ENCODE measurements at places on chromosomes 1 and 21.

- DNase-seq, result no peak
These were observed 741.0 kb upstream of the NCAM2 start for GRCh38 chr21:20257052-20257740.

- no peak for DNase-seq
These were observed 853 bp downstream of the USP16 start for GRCh38 chr21:29025328-29025713.

DNA sequence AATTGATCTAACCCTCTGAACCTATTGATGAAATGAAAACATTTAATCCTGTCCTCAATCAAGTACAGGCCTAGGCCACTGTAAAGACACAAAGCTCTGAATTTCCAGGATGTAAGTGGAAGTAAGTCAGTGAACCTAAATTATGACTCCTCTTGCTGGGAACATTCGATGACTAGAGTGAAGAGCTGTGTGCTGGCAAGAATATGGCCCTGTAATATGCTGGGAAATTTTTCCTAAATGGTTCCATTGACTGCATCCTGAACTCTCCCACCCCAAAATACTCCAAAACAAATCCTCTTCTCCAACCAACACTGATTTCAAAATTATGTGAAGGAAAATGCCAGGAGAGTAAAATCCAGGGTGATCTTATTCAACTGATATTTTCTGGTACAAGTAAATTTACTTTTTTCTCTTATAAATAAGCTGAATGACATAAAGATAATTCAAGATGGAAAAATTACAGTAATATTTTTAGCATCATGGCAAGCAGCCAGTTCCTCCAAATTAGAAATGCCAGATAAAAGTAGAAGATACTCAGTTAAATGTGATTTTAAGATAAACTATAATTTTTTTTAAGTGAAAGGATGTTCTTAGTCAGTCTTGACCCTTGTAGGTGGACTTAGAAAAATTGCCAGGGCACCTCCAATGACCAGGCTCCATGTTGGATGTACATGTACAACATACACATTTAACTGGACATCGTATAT lies 269.4 kb downstream of the PTGER3 start:
- DNase-seq, result no peak

DNA sequence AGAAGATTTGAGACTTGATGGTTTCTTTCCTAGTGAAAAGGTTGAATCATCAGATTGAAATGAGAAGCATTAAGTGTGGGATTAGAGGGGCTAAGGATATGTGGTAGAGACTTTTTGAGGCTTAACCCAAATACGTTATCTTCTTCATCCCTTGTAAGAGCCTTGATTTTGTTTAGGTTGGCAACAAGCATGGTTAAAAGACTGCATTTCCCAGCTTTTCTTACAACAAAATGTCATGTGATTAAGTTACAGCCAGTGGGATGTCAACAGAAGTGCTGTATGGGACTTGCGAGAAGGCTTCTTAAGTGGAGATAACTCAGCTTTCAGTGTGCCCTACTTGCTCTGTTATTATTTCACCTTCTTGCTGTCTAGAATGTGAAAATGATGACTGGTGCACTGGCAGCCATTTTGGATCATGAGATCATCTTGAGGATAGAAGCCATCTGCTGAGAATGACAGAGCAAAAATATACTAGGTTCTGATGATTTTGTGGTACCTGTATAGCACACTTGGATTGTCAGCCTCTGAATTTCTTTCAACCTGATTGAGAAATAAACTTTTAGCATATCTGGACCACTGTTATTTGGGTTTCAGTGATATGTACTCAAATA lies 41.3 kb upstream of the GNG12 start:
- no peak for DNase-seq

DNA sequence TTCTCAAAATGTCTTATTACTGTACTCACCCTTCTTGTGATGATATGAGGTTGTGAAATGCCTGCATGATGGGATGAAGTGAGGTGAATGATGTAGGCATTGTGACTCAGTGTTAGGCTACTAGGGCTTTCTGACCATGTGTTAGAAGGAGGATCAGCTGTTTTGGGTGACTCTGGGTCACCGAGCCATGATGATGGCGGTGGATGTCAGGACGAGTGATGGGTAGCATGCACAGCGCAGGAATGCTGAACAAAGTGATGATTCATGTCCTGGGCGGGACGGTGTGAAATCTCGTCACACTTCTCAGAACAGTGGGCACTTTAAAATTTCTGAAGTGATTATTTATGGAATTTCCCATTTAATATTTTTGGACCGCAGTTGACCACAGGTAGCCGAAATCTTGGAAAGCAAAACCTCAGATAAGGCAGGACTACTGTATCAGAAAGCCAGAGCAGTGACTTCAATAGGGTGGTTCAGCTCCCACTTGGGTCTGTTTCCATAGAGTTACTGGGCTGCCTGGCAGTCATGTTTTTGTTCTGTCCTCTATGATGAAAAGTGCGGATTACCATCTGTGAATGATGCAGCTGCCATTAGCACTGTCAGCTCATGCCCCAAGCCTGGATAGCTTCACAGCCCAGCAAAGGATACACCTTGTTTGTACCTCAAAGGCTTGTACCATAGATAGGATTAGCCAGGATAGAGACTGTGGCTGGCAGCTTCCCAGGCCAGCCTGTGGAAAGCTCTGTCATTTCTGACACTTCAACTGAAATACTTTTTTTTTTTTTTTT lies 26.6 kb downstream of the IL6R start:
- DNase-seq, result no peak

GRCh38 chr1:234400773-234401172 lies 27.5 kb downstream of the COA6 start:
- DNase-seq, result no peak

DNA sequence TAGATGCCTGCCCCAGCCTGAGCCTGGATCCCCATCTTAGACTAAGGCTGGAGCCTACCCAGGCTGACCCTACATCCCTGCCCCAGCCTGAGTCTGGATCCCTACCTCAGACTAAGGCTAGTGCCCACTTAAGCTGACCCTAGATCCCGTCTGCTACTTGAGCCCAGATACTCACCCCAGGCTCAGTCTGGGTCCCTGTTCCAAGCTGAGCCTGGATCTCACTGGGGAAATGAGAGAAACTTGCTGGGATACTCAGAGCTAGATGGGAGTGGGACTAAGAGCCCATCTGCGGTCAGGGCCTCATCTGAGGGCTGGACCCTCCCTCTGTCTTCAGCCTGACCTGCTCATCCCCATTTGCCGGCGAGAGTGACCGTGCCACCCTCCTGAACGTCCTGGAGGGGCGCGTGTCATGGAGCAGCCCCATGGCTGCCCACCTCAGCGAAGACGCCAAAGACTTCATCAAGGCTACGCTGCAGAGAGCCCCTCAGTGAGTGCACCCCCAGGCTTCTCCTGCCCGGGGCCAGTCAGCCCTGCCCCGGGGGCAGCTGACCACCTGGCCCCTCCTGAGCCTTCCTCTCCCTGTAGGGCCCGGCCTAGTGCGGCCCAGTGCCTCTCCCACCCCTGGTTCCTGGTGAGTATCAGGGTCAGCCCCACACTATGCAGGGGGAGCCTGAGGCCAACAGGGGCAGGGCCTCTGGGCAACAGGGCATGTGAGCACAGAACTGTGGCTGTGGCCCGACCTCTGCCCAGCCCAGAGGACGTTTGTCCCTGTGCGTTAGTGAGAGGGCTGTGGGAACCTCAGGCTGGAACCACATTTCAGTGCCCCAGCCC lies 36.8 kb downstream of the TRIM11 start:
- no peak for DNase-seq

DNA sequence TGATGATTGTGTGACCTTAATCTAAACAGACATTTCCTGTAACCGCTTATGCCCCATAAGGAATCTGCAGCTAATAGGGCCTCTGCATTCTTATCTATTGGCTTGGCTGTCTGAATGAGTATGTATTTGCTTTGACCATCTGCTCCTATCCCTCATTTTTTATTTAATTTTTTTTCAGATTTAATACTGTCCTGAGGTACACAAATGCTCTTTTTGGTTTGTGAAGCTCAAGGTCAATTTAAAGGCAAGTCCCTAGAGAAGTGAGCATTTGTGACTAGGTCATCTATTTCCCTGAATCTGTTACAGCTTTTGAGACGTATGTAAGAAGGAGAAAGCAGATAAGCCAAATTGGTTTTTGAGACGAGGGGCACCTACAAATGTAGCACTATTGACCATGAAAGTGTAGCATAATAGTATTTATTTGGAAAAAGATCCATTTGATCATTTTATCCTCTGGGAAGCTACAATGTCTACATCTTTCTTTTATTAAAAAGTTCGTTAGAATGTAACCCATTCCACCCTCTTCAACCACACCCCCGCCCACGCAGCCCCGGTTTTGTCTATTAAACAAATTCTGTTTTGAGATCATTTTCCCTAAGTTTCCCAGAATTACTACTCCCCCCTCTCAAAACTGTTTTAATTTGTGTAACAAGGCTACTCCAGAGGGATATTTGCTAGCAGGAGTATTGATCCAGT lies 69.2 kb upstream of the HSPA13 start:
- no peak for DNase-seq

DNA sequence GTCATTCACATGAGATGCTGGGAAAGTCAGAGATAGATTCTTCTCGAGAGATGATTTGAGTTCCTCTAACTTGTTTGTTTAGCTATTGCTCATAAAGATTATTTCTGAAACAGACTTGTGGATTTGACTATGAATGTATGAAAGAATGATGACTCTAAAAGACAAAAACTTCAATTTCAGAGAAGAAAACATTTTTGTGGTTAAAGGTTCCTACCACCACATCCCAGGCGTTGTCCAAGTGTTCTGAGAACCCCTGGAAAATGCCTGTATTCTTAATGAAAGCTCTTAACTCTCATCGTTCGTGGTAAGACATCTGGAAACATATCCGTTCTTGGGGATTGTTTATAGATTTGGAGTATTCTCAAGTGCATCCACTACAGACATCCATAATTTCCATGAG lies 228.7 kb downstream of the BARHL2 start:
- no peak for DNase-seq

DNA sequence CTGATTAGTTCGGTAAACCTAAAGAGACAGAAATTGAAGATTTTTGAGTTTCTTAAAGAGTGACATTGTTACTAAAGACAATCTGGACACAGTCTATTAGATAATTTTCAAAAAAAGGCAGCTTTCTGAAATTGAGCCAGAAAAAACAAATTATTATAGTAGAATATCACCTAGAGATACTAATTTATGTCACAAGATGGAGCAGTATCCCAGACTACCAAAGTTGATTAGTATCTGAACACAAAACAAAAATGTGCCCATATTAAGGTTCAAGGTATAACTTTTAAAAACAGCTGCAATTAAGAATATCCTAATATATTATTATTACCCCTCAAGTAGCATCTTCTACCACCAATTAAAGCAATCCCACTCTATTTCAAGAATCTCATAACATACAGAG lies 40.5 kb upstream of the SYT2 start:
- no peak for DNase-seq

- no peak for DNase-seq
These were observed 17.9 kb downstream of the CAPZA1 start for GRCh38 chr1:112637254-112638109.

GRCh38 chr1:41365772-41366454 lies 4.7 kb downstream of the FOXO6 start:
- DNase-seq, result no peak

DNA sequence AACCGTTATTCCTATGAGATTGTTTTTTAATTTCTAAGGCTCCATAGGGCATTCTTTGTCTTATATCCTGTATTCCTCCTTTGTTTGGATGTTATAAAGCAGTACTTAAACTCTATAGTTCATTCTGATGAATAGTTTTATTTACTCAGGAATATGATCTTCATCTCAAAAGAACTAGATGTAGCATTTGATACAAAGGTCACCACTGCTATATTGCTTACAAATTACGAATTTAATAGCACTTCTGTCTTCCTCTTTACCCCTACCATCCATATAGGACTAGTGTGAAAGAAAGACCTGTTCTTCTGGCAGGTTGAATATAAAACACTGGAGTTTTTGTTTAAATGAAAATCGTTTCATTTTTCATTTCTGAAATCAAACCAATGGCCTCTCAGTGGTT lies 468.1 kb upstream of the CXADR start:
- no peak for DNase-seq

DNA sequence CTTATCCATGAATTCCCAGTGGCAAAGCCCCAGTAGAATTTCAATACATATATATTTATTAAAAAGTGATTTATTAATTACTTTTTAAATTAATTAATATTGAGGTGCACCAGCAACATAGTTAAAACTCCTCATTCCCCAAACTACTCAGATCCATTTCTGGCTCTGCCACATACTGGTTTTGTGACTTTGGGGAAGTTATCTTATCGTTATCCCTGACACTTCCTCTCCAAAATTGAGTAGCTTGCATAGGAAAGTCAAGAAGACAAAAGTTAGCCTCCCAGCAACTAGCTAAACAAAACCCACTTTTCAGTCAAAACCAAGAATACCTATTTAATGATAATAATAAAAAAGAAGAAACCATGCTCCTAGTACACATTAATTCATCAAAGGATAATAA lies 35.9 kb downstream of the TCP10L start:
- DNase-seq, result no peak

DNA sequence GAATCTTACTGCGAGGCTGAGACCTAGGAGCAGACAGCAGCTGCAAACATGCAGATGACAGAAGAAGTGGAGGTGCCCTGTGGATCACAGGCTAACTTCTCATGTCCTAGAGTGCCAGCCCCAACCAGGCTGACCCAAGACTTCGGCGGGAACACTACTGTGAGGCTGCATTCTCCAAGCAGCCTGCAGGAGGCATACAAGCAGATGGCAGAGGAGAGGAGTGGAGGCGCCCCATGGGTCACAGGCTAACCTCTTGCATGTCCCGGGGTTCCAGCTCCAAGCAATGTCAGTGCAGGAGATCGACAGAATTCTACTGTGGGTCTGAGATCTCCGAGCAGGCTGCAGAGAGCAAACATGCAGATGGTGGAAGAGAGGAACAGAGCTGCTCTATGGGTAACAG lies 98.1 kb upstream of the ZNF678 start:
- DNase-seq, result no peak

DNA sequence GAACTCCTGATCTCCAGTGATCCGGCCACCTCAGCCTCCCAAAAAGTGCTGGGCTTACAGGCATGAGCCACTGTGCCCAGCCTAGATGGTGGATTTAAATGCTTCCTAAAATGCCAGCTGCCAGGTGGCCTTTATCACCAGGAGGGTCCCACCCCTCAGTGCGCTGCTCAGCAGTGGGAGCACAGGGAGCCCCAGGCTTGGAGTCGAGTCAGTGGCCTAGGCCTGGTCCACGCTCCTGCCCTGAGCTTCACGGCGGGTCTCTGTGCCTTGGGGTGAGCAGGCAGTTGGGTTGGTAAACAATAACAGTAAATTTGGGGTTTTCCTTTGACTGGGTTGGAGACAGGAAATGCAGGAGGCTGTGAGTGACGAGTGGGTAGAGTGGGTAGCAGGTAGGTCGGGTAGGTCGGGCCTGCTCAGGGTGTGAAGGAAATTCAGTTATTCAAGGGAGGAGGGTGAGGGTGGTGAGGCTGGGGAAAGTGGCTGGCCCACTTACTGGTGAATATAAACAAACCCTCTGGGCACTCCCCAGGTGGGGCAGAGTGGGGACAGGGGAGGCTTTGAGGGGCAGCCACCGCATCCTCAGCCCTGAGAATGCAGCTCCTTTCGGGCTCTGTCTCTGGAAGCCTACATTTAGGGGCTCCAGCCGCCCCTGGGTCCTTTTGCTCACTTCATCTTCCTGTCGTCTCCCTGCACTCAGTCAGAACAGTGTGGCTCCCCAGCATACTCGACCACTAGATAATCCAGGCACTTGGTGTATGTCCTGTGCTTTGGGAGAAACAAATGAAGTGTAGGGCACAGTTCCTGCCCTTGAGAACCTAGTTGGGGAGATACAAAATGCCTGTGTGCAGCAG lies 33.5 kb upstream of the IL19 start:
- no peak for DNase-seq

- DNase-seq, result no peak
These were observed 101.1 kb downstream of the PRKAB2 start for GRCh38 chr1:147071142-147071541.

Measured in HL-60 (cell line).